ENCODE measurements at places on chromosomes 7 and 10.

DNA sequence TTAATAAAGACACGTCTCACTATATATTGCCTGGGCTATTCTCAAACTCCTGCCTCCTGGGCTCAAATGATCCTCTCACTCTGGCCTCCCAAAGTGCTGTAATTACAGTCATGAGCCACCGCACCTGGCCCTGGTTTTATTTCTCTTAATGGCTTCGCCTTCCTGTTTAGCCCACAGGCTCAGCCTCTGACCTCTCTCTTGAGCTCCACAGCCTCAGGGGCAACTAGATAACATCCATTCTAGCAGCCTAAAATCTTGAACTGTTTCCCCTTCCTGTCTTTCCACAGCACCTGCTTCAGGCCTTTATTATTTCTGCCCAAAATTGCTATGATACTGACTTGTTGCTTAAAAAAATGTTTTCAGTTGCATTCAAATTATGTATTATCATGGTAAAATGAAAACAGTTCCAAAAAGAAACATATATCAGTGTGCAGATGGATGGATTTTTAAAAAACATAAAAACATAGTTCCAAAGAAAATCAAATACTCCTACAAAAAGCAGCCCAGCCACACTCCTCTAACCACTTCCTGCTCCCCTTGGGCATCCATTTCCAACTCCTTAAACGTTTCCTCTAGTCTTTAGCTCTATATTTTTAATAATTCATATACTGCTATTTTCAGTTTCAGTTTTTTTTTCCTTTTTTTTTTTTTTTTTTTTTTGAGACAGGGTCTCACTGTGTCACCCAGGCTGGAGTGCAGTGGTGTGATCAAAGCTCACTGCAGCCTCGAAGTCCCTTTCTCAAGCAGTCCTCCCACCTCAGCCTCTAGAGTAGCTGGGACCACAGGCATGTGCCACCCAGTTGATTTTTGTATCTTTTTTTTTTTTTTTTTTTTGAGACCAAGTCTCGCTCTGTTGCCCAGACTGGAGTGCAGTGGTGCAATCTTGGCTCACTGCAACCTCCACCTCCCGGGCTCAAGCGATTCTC is 5.1 kb upstream of the BAZ1B start:
- no peak for DNase-seq

DNA sequence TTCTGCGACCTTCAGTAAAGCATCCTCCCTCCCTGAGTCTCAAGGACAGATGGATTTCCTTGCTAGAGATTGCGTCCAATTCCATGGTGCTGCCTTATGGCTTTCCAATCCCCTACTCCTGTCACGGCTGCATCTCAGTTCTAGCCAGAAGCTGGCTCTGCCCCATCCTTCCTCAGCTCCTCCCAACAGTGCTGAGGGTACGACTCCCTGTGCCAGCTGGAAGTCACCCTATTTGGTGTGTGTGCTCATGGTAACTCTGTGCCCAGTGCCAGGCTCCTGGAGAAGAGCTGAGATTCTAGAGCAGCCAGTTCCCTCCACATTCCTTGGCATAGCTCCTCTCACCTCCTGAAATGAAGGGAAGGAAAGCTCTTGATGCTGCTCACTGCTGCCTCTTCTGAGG is 185.0 kb upstream of the PODXL start:
- DNase-seq: no peak

- DNase-seq: no peak
Observed at GRCh38 chr7:44987457-44987856, 8.6 kb upstream of the MYO1G start.

- DNase-seq: no peak
Observed at GRCh38 chr7:105402221-105403095, 13.7 kb upstream of the SRPK2 start.

Measured in T-helper 22 cell (primary cell).